ENCODE measurements at places on chromosomes 1 and 21.
A peak's percentile ranks its signal among the peaks of the same experiment; 100 is the strongest.

GRCh38 chr1:63898428-63899196 is 124.8 kb downstream of the ROR1 start:
- DNase-seq = no peak

DNA sequence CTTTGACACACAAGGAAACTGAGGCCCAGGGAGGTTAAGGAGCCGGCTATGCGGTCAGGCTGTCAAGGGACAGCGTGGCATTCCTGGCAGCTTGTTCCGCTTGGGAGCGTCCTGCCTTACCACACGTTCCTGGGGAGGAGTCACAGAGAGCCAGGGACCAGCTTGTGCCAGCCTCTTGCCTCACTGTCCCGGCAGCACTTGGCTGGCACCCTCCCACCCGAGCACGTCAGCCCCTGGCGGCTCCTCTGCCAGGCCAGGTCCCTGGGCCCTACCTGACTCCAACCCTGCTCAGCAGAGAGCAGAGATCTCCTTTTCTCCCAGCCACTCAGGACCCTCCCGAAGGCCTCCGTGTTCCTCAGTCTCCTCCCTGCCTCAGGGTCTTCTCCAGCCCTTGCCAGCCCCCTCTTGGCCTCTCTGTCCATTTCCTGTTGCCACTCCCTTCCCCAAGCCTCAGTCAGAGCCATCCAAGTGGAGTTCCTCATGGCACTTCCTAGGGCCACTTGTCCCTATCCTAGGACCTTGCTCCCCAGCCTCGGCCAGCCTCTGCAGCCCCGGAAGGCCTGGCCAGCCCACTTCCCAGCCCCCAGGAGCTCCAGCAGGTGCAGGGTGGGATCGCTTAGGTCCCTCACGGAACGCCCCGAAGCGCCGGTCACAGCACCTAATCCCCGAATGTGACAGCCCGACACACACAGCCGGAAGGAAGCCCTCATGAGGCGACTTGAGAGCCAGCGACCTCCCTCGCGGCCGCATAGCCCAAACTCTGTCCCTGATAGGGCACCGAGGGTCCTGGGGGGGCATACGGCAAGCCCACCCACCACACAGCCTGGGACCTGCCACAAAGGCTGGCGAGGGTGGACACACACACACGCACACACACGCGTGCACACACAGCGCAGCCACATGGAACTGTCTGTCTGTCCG is 130.3 kb downstream of the CASZ1 start:
- peak; percentile 6 for DNase-seq

DNA sequence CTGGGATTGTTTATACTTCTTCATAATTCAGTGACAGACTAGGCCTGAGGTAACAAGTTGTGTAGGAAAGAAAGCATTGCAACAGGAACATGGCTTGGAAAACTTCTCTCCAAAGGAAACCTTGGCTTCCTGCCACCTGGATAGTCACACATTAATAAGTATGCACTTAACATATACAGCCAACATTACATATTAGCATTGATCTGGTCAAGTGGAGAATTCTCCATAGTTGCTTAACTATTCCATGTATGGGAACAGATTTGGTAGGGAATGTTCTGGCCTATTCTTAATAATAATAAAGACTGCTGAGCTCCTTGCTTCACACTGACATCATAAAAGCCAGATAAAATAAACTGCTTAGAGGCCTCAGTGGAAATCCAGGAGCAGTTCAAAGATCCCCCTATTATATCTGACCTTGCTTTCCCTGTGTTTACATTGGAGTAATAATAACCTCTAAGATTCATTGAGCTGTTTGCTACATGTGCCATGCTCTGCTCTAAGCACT is 27.2 kb upstream of the NFIA start:
- peak; percentile 58 for DNase-seq

DNA sequence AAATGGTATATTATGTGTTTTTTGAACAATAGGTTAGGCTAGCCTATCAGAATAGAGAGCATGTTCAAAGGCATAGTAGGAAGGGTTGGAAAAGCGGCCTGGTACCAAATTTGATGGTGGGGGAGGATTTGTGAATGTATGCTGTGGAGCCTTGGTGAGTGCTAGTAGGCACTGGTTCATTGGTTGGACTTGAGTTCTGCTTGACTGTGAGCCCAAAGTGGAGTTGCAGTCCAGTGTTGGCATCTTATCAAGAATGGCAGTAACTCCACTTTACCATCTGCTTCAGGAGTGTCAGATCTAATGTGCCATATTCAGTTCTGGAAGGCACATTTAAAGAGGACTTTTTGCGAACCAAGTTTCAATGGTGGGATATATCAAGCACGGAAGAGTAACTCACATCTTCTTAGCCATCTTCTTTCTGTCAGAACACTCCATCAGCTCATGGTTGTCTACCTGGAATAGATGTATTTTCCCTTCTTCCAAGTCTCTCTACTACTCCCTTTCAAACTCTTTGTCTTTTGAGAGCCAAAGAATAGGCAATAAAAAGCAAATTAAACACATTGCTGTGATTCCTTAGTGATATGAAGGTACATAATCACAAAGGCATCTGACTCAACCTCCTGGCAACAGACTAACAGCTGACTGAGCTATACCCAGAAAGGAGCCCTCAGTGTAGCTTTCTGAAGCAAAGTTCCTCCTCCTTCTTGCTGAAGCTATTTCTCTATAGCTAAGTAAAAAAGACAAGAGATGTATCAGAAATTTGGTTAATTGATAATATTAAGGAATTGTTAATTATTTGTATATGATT is 21.7 kb downstream of the LRRC8B start:
- no peak for DNase-seq

DNA sequence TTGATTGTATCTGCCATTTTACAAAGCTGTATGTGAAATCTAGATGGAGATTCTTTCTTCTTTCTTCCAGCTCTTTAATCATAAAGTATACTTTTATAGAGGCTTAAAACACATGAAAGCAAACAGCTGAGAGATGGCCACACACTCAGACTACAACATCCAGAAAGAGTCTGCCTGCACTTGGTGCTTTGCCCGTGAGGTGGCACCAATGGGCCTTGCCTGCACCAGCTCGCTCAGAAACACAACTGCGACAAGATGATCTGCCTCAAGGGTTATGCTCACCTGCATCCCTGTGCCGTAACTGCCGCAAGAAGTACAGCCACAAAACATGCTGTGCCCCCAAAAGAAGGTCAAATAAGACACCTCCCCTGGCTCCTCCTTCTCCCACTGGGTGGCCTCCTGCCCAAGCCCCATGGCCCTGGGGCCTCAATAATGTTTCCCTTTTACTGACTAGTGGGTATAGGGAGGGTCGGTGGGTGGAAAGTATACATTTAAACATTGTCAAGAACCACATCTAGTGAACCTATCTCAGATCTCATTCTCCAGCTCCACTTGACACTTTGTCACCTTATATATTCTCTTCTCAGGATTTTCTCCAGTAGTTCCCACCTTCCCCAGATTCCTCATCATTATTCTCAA is 66.7 kb upstream of the ANGPTL3 start:
- DNase-seq = peak; percentile 61

GRCh38 chr1:119147661-119148090 is 7.2 kb upstream of the WARS2 start:
- no peak for DNase-seq

DNA sequence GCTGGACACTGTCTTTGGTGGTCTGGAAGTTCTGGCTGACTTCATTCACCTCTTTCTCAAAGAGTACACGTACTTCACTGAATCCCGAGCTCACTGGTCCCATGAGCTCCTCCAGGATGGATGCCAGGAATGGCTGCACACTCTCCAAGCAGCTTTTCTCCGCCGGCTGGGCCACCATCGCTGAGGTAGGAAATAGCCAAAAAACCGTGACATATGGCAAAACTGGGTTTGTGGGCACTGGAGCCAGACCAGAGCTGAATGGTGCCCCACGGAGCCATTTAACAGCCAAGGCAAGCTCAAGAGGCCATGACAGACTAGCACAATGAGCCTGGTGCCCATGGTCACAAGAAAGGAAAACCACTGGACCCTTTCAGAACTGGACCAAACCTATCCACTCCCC is 64.0 kb upstream of the EDEM3 start:
- no peak for DNase-seq

DNA sequence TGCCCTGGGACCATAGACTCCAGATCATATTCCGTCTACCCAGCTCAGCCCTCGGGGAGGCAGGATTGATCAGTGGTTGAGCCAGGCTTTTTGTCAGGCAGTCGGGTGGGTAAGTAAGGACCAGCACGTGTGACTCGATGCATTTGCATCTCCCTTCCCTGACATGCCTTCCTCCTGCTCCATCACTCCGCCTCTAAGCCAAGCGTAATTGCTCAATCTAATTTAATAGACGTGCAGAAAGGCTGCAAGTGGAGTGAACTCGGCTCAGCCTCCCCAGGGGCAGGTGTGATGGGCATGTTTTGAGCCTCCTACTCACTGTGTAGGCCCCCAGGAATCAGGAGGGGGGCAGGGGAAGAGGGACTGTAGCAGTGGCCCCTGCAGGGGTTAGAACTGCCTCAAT is 34.6 kb upstream of the GRIK3 start:
- peak; percentile 80 for DNase-seq

DNA sequence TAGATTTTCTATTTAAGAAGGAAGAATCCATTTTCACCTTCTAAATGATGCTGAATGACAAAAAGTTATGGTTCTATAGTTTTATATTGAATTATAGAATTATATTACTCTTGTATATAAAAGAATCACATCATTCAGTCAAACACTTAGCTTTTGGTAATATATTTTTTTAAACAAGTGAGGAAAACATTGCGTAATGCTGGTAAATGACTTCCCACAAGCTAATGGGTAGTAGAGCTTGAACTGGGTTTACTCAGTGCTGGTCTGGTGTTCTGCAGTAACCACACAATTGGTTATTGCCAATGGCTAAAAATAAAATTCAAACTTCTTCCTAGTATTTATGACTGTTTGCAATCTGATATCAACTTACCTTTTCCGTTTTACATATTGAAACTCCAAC is 10.6 kb upstream of the GIPC2 start:
- DNase-seq = no peak

- DNase-seq = no peak
These were observed 32.3 kb downstream of the TENT5C start for GRCh38 chr1:117638141-117638540.
